ENCODE measurements at places on chromosomes 5 and 9. TPM values are rescaled to one million over a fixed set of nuclear protein-coding genes. Genes with fewer than 3 reads are reported as not detected.

The HTR1A gene
- total RNA-seq: not detected

The SLC36A2 gene
- not detected for total RNA-seq

The CCNJL gene
- 11.3 TPM for total RNA-seq

The MEIKIN gene
- not detected for total RNA-seq

The PLAC8L1 gene
- total RNA-seq: 0.38 TPM

The PCDHAC2 gene
- 4.2 TPM for total RNA-seq

The GGTA1 gene
- not detected for total RNA-seq

The ZBTB6 gene
- 4.7 TPM for total RNA-seq

The DDX4 gene
- total RNA-seq: 0.05 TPM

The CLK4 gene
- total RNA-seq: 8.7 TPM

The PPIC gene
- total RNA-seq: 18.4 TPM

The IL13 gene
- not detected for total RNA-seq

The PLCXD3 gene
- total RNA-seq: 0.21 TPM

The EIF4EBP3 gene
- total RNA-seq: 1.9 TPM

The C9orf153 gene
- 0.25 TPM for total RNA-seq

The HTR4 gene
- total RNA-seq: not detected

The ANKRD18B gene
- total RNA-seq: 4.0 TPM

The CATSPER3 gene
- total RNA-seq: 0.48 TPM

The ECPAS gene
- total RNA-seq: 44.1 TPM

The MEGF9 gene
- 17.3 TPM for total RNA-seq

The NUDT12 gene
- 1.4 TPM for total RNA-seq

The ITGA2 gene
- total RNA-seq: 13.9 TPM

The PALM2AKAP2 gene
- total RNA-seq: 0.51 TPM

The TNFAIP8 gene
- total RNA-seq: 16.4 TPM

The SLC6A7 gene
- total RNA-seq: 0.02 TPM

The STKLD1 gene
- 0.73 TPM for total RNA-seq

The PAIP1 gene
- total RNA-seq: 119 TPM

The SLC31A2 gene
- total RNA-seq: 7.1 TPM

The GARIN3 gene
- not detected for total RNA-seq

The C5orf52 gene
- not detected for total RNA-seq

The ENTREP1 gene
- total RNA-seq: 0.86 TPM

The RIC1 gene
- 15.5 TPM for total RNA-seq

The SLU7 gene
- total RNA-seq: 39.0 TPM

The SPINK6 gene
- total RNA-seq: 0.27 TPM

The PSD2 gene
- 0.02 TPM for total RNA-seq

The SARDH gene
- 0.12 TPM for total RNA-seq

The ADAMTS6 gene
- 0.15 TPM for total RNA-seq

The C7 gene
- not detected for total RNA-seq

The SPATA9 gene
- total RNA-seq: not detected

The PCSK1 gene
- 0.16 TPM for total RNA-seq

The GABRA1 gene
- not detected for total RNA-seq

The AJM1 gene
- total RNA-seq: 4.6 TPM

Data from A549 treated with dexamethasone at 1 μM for 4 hours (cell line).